Activated effector memory CD4-positive, alpha-beta T cell treated with Interleukin-2 at 50 U/mL for 16 hours (primary cell): ENCODE measurements at places on chromosomes 5 and 9.

DNA sequence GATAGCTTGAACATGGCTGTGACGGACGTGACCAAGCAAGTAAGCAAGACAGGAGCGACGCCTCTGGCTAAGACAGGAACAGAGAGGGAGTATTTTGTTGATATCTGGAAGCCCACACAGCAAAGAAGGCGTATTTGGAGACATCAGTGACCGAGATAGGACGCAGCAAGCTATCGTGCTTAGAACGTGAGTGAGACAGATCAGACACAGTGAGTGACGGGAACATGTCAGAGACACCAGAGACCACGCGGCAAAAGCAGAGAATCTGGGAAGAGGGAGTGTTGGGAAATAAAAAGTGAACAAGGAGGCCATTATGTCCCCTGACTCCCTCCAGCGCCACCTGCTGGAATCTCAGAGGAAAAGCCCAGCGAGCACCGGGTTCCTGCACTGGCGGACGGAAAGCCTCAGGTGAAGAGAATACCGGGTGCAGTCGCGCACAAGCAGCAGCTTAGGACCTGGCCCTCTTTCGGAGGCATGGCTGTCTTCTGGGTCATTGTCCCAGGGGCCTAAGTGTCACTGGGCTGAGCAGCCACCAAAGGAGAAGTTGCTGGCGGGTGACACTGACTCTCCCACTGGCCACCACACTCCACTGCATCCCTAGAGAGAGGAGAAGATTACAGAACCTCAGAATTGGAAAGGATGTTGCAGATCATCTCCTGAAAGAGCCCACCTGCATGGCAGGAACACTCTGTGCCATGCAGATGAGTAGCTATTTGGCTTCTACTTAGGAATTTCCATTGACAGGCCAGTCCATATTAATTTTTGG is 99.1 kb downstream of the FBXO38 start:
- peak; percentile 24 for DNase-seq

GRCh38 chr5:114417519-114417918 is 55.6 kb downstream of the KCNN2 start:
- DNase-seq, result no peak

DNA sequence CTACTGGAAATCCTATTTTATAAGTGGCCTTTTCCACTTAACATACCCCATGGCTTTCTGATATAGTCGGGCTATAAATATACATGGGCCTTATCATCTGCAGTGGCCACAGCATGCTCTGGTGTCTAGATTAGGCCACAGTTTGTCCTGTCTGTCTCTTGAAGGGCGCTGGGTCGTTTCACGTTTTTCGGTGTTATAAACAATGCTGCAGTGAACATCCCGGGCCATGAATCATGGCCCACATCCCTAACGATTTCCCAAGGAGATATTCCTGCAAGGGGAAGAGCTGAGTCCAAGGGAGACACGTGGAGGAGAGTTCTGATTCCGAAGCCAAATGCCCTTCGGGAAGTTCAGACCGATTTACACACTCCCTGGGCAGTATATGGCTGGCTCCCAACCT is 8.4 kb downstream of the PLPP7 start:
- no peak for DNase-seq

- DNase-seq, result no peak
Measured at GRCh38 chr5:145887217-145887616, 14.4 kb upstream of the GRXCR2 start.

- DNase-seq, result no peak
Measured at GRCh38 chr5:170261528-170262043, 28.8 kb downstream of the C5orf58 start.

DNA sequence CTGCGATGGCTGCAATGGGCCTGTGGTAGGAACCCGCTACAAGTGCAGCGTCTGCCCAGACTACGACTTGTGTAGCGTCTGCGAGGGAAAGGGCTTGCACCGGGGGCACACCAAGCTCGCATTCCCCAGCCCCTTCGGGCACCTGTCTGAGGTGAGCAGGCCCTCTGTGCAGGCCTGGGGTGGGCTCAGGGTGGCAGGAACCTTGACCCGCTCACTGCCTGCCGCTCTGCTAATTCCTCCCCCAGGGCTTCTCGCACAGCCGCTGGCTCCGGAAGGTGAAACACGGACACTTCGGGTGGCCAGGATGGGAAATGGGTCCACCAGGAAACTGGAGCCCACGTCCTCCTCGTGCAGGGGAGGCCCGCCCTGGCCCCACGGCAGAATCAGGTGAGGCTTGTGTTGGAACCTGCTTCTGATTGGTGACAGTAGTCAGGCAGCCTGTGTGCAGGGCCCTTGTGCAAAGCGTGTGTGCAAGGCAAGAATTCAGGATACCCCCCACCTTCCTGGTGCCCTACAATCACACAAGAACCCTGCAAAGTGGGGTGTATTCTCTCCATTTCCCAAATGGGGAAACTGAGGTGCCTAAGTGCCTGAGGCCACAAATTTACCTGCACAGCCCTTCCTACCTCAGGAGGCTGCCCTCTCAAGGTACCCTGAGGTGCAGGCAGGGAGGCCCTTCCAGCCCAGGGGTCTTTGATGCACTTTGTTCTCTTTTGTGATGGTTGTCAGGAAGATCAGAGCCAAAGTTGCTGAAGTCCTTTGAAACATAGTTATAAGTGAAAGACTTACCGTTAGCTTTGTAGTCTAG is 3.4 kb downstream of the SQSTM1 start:
- DNase-seq, result no peak

- DNase-seq, result no peak
Measured at GRCh38 chr5:107135391-107135790, 535.3 kb downstream of the EFNA5 start.

DNA sequence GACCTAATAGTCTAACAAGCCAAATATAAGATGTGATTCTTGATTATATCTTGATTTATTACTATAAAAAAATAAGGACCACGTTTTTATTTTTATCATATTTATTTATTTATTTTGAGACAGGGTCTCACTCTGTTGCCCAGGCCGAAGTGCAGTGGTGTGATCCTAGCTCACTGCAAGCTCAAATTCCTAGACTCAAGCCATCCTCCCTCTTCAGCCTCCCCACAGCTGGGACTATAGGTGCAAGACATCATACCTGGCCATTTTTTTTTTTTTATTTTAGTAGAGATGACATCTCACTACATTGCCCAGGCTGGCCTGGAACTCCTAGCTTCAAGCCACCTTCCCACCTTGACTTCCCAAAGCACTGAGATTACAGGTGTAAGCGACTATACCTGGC is 61.0 kb upstream of the LARP1 start:
- no peak for DNase-seq

DNA sequence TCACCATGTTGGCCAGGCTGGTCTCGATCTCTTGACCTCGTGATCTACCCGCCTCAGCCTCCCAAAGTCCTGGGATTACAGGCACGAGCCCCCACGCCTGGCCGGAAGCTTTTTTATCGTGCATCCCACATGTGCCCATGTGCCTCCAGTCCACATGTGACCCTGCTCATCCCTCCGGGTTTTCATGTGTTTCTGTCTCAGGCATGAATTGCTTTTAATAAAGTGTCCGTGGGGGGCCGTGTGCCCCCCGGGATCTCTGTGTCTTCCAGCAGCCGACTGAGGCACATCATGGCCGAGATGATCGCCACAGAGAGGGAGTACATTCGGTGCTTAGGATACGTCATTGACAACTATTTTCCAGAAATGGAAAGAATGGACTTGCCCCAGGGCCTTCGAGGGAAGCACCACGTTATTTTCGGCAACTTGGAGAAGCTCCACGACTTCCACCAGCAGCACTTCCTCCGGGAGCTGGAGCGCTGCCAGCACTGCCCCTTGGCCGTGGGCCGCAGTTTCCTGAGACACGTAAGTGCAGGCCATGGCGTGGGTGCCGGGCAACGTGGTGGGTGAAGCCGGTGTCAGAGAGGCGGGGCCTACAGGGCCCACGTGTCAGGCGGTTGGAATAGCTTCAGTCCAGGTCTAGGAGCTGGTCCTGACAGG is 22.1 kb upstream of the LRRC14B start:
- no peak for DNase-seq

- DNase-seq, result peak; percentile 3
Measured at GRCh38 chr9:72362680-72363139, 2.3 kb downstream of the ZFAND5 start.

DNA sequence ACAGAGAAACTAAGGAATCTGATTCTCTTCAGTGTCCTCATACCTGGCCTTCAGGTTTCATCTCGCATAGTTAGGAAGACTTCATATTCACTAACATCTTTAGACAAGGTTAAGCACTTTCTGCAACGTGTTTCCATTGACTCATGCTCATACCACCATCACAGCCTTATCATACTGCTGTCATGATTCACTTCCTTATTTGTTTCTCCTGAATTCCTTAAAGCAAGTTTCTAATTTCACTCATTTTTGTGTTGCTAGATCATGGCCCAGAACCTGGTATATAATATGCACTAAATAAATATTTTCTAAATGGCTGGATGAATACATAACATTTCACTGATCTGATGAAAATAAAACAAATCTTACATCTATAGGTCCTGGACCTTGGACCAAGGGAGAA is 472.9 kb downstream of the PRELID2 start:
- no peak for DNase-seq

DNA sequence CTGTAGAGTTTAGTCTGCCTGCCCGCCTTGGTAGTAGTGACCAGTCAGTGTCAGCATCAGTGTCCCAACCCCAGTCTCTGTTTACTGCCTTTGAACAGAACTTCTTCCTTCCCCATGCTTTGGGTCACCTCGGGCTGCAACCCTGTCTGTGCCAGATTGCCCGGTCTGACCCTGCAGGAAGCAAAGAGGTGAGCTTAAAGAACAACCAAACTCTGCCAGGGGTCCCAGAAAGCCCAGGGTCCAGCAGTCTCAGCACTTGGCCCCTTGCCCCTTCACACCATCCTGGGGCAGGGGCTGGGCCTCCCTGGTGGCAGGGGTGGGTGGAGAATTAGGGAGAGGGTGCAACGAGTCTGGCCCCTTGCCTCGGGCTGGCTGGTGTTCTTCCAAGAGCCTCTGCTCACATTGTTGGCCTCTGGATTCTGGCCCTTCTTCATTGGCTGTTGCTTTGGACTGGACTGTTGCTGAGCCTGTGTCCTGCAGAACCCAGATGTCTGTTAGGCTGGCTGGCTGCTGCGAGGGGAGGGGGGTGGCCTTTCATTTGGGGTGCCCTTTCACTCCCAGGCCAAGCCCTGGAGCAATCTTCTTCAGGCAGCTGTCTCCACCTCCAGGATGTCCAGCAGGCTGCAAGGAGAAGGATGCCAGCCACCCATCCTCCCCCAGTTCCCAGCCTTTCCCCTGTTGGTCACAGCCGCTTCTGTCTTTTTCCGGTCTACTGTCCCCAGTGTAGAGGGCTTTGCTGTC is 51.2 kb downstream of the SAR1B start:
- no peak for DNase-seq

GRCh38 chr5:141603923-141604717 is 14.7 kb downstream of the DIAPH1 start:
- DNase-seq, result no peak

DNA sequence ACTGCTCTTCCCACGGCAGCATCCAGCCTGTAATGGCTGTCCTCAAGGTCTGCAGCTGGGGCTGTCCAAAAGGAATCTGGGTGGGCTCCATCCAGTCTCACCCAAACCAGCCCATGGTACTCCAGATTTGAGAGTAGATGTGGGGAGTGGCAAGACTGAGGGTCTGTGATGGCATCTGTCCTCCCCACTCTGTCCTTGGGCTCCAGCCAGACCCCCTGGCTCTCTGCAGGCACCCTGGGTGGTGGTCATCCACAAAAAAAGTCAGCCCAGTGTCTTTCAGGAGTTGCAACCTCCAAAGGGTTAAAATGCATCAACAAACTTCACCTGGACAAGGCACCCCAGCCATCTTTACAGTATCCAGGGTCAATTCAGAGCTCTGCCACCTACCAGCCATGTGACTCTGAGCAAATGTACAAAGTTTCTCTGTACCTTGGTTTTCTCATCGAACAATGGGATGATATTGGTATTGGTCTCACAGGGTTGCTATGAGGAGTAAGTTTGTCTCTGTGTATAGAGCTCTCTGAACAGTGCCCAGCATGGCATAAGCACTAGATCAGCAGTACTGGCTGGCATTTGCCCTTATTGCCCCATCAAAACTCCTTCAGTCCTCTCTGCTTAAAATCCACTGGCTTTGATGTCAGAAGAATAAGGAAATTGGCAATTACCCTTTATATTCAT is 7.3 kb upstream of the S1PR3 start:
- DNase-seq, result no peak

GRCh38 chr9:109961626-109962025 is 181.6 kb downstream of the PALM2AKAP2 start:
- DNase-seq, result no peak

DNA sequence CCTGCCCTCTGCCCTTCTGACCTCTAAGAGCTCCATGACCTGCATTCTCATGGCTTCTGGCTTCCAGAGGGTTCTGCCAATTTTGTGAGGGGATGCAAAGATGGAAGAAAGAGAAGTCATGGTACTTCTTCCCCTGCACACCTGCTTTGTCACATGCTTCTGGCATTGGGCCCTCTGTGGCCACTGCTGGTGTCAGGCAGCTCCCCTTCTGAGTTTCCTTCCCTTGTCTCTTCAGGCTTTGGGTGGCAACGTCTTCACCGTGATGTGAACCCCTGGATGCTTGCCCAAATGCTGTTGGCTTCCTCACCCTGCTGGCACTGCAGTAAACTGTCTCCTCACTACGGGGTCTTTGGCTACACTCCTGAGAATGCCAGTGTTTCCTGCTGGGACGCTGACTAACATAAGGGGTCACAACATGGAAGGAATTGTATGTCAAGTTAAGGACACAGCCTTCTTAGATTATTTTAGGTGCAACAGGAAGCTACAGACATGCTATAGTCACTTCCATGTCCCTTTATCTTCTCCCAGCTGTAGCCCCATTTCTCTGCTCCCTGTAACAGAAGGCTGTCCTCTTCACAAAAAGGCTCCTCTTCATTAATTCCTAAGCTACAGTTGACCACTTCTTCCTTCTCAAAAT is 8.9 kb upstream of the CLINT1 start:
- no peak for DNase-seq

GRCh38 chr9:99300603-99301002 is 78.5 kb downstream of the SEC61B start:
- DNase-seq, result no peak

DNA sequence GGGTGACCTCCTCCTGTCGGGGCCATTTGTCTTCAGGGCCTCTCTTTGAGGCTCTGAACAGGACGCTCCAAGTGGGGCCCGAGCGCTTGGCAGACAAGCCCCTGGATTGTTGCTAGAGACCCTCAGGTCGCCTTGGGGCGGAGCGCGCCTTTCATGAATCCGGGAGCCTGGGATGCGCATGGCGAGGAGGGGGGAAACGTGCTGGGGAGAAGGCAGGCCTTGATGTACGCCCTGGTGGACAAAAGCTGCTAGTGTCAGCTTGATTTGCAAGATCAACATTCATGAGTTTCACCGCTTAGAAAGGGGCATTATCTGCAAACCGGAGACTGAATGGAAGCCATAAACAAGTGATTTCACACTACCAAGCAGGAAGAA is 226.3 kb downstream of the SMARCA2 start:
- no peak for DNase-seq

DNA sequence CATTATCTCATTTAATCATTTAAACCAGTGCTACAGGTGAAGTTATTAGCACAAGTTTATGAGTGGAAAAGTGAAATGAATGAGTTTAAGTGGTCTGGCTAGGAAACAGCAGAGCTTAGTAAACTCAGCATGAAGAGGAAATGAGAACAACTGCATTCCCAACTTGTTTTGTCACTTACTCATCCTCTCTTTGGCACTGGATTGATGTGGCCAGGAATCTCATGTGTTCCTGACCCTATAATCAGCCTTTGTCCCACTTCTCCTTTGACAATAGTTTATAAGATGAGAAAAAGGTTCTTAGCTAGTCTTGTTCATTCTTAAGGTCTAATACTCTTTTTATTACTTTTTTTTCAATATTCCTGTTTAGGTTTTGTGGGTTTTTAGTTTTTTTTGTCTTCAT is 559.2 kb upstream of the TLE4 start:
- no peak for DNase-seq
